ENCODE measurements at places on chromosomes 5 and 9. TPM values are rescaled to one million over a fixed set of nuclear protein-coding genes. Genes with fewer than 3 reads are reported as not detected.

Gene NSG2
- total RNA-seq = not detected

Gene CTXN3
- total RNA-seq = not detected

Gene GZMA
- total RNA-seq = 87.6 TPM

GRCh38 chr9:113695440-113695851 is 180.7 kb upstream of the ZNF618 start:
- no peaks in the 10 kb centered on the region for H3K36me3 ChIP-seq
- peaks cover 6% of the 10 kb centered on the region for H3K4me1 ChIP-seq
- no peak overlapping the region for H3K27ac ChIP-seq
- no peak overlapping the region for H3K4me3 ChIP-seq

- DNase-seq = no peak
- no peak overlapping the region for H3K27ac ChIP-seq
- no peaks in the 10 kb centered on the region for H3K36me3 ChIP-seq
- peaks cover 6% of the 10 kb centered on the region for H3K4me1 ChIP-seq
- peaks cover 8% of the 10 kb centered on the region for H3K27me3 ChIP-seq
Measured at GRCh38 chr5:54446379-54446732, 9.1 kb upstream of the HSPB3 start.

GRCh38 chr5:54990841-54991258 is 5.5 kb upstream of the ESM1 start:
- no peak overlapping the region for H3K4me3 ChIP-seq
- peaks cover 5% of the 10 kb centered on the region for H3K36me3 ChIP-seq
- no peak overlapping the region for H3K27ac ChIP-seq
- H3K27me3 ChIP-seq = peaks cover 12% of the 10 kb centered on the region

GRCh38 chr5:103512500-103512899 is 50.1 kb downstream of the NUDT12 start:
- DNase-seq = no peak
- H3K27ac ChIP-seq = no peak overlapping the region
- H3K4me3 ChIP-seq = no peak overlapping the region
- no peaks in the 10 kb centered on the region for H3K36me3 ChIP-seq
- no peaks in the 10 kb centered on the region for H3K4me1 ChIP-seq
- H3K27me3 ChIP-seq = peaks cover 3% of the 10 kb centered on the region

- H3K27ac ChIP-seq = peak overlapping the region; percentile 56
- H3K27me3 ChIP-seq = peaks cover 3% of the 10 kb centered on the region
- DNase-seq = peak; percentile 87
- H3K4me3 ChIP-seq = no peak overlapping the region
- H3K4me1 ChIP-seq = peaks cover 38% of the 10 kb centered on the region
- no peaks in the 10 kb centered on the region for H3K36me3 ChIP-seq
Measured at GRCh38 chr9:89919171-89919681, 314.4 kb downstream of the GADD45G start.

Data from activated CD4-positive, alpha-beta T cell treated with anti-CD3 and anti-CD28 coated beads, Interleukin-2, amount 10 ng/mL, durations not matched to agents 24 days and 14 days (primary cell).